ENCODE measurements at places on chromosomes 3 and 15.

DNA sequence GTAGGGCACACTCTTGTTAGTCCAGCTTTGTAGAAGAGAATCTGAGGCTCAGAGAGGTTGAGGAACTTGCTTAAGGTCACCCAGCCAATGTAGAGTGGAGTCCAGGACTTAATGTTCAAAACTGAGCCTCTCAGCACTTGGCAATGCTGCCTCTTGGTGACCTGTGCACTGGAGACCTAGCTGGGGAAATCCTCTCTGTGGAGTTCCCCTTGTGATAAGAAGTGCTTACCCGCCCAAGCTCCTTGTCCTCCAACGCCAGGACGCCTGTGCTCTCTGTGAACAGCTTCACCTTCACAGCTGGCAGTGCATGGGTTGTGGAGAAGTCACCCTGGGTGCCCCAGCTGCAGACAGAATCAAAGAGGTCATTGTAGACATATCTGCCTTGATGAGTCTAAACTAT, 219.1 kb upstream of the FEZF2 start:
- DNase-seq, result no peak

DNA sequence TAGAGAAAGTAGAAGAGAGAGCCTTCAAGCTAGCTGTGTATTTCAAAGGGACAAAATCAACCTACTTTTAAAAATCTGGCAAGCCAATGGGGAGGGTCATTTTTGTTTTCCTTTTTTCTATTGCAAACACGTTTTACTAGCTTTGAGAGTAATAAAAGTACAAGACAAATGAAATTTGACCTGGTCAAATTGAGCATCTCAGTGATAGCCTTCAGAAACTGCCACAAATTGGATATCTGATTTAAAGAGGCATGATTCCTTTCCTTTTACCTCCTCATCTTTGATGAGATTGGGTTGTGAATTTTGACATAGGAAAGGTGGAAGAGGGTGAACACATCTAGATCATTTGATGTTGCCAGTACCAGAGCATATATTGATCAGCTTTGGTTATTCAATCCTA, 53.6 kb upstream of the RBMS3 start:
- no peak for DNase-seq

GRCh38 chr3:176867681-176868663, 329.3 kb downstream of the TBL1XR1 start:
- no peak for DNase-seq

- no peak for DNase-seq
Observed at GRCh38 chr3:190990898-190991297, 128.4 kb upstream of the GMNC start.

Data from AG20443 (cell line).